HCT116 (cell line): ENCODE measurements at places on chromosomes 3 and 15. TPM values are rescaled to one million over a fixed set of nuclear protein-coding genes. Genes with fewer than 3 reads are reported as not detected.

SI gene
- not detected for total RNA-seq

SLC35G2 gene
- 3.3 TPM for total RNA-seq

PPM1L gene
- total RNA-seq, result 13.2 TPM

CADM2 gene
- not detected for total RNA-seq

ETV5 gene
- total RNA-seq, result 89.7 TPM

COLQ gene
- total RNA-seq, result 1.9 TPM

SAMD7 gene
- total RNA-seq, result not detected

CSTA gene
- 11.0 TPM for total RNA-seq

DPPA2 gene
- total RNA-seq, result not detected

LYSMD2 gene
- 10.8 TPM for total RNA-seq

ADAMTS17 gene
- 4.2 TPM for total RNA-seq

ST8SIA2 gene
- total RNA-seq, result not detected

ZNF710 gene
- total RNA-seq, result 10.0 TPM

ZBTB47 gene
- total RNA-seq, result 6.3 TPM

CFAP44 gene
- 5.4 TPM for total RNA-seq

ENTPD3 gene
- total RNA-seq, result not detected

CDC25A gene
- total RNA-seq, result 19.6 TPM

UNC13C gene
- not detected for total RNA-seq

TRH gene
- not detected for total RNA-seq

SAMMSON gene
- total RNA-seq, result not detected

GDPGP1 gene
- 15.4 TPM for total RNA-seq

GATA2 gene
- 18.6 TPM for total RNA-seq

SPTBN5 gene
- 0.96 TPM for total RNA-seq

ZNF660 gene
- total RNA-seq, result not detected

ZNF502 gene
- 1.5 TPM for total RNA-seq

SLC12A1 gene
- not detected for total RNA-seq

HYKK gene
- total RNA-seq, result 6.2 TPM

IL20RB gene
- total RNA-seq, result 6.1 TPM
